ENCODE measurements at places on chromosomes 12 and 14.

- no peak for DNase-seq
These were observed 27.4 kb upstream of the DYRK2 start for GRCh38 chr12:67621112-67621511.

- DNase-seq: no peak
These were observed 2.7 kb downstream of the NCKAP5L start for GRCh38 chr12:49825360-49825970.

DNA sequence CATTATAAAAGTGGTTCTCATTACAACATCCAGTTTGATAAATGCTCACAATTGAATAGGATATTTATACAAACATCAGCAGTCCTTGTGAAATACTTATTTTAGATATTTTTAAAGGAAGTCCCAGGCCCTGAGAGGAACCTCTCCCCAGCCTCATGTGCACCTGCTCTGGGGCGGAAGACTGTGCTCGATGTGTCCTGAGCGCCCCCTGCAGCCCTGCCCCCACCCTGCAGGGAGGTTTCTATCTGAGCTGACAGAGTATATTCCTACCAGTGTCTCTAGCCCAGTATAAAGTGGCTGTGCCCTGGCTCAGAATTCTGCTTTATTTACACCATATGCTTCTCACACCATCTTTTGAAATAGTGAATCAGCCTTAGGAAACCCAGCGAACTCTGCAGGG is 1349.1 kb downstream of the TMEM121 start:
- DNase-seq: no peak

- DNase-seq: no peak
These were observed 62.7 kb downstream of the ATG14 start for GRCh38 chr14:55348766-55349453.

DNA sequence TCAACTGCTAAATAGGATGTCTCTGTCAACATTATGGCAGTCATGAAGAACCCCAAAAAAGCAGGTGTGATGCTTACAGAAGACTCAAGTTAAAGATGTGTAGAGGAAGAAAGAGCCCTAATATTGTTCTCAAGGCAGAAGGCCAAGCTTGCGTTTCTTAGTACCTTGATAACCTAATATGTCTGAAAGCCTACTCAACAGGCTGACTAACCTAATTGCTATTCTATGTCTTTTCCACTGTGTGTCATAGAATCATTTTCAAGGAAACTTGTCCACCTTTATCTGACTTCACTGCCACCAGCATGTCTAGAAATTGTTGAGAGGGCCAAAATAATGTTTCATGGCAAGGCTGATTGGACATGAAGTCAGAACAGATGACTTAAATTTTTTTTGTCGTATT is 373.2 kb downstream of the BTG1 start:
- DNase-seq: no peak

DNA sequence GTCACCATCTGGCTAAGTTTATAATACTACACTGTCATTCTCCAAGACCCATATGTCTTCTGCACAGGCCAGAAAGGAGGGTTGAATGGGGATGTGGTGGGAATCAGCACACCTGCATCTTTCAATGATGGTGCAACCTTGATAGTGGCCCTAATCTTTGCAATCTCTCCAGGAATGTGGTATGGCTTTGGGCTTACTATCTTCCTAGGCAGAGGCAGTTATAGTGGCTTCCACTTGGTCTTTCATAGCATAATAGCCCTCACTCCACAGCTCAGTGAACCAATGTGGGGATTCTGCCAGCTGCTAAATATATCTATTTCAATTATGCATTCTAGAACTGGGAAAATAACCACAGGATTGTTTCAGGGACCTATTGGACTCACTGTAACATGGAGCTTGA is 61.8 kb upstream of the ATP2B1 start:
- no peak for DNase-seq

DNA sequence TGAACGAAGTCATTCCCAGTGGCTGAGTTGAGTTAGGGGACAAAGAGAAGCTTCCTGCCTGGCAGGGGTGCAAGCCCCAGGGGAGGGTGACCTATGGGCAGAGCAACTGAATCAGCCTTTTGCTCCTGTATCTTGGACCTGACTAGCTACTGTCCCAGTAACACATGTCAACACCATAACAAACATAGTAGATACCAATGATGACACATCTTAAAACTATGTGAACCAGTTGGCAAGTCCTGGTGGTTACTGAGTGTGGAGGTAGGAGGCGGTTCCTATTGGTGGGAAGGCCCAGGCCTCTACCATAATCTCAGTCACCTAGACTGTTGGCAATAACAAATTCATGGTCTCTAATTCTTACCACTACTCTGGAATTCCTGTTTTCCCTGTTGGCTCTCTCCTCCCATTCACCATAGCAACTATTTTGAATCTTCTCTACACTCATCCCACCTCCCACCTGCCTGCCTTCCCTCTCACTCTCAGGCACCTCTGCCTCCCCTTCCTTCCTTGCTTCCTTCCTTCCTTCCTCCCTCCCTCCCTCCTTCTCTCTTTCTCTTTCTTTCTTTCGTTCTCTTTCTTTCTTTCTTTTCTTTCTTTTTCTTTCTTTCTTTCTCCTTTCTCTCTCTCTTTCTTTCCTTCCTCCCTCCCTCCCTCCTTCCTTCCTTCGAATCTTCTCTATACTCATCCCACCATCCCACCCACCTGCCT is 8.1 kb upstream of the P2RX7 start:
- DNase-seq: no peak

DNA sequence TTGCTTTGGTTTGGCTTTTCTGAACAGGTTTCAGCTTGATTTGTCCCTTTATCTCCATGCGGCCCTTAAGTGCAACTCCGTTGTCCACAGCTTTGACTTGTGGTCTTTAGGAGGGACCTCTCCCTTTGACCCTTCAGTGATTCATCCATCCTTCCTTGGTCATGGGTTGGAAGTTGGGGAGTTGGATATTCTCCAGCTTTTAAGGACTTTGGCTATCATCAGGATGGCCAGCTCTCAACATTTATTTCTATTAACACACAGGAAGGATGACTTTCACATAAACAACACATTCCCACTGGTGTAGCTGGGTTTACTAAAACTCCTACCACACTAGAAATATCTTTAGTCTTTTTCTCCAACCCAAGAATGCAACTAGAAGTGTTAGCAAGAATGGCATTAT is 50.9 kb upstream of the E2F7 start:
- DNase-seq: no peak

DNA sequence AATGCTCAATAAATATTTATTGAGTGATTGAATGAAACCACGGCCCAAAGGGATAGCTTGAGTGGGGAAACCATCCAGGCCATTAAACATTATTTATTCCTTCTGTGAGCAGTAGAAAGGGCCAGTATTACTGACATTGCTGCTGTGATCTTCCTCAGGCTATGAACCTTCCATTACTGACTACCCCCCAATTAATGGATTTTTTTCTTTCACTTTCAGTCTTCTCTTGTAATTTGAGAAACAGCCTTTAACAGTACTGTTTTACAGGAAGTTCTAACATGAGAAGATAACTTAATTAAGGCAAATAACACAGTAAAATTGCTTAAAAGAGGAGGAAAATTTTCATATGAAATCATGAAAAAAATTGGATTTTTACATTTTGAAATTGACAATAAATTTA is 629.5 kb downstream of the TRHDE start:
- no peak for DNase-seq

DNA sequence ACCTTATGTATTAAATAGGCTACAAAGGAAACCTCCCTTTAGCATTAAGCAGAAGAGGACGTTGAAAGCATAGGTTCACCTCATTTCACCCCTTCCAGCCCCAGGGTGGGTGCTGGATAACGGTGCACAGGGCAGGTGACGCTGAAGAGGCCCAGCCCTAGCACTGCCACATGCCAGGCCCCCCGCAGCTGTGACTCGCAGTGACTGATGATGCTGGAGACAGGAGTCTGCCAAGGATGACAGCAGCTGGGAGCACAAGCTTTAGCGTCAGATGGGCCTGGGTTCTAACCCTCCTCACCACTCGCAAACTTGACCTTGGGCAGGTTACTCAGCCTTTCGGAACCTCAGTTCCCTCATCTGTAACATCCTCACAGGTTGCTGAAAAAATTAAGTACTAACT is 76.7 kb downstream of the TBK1 start:
- DNase-seq: no peak

DNA sequence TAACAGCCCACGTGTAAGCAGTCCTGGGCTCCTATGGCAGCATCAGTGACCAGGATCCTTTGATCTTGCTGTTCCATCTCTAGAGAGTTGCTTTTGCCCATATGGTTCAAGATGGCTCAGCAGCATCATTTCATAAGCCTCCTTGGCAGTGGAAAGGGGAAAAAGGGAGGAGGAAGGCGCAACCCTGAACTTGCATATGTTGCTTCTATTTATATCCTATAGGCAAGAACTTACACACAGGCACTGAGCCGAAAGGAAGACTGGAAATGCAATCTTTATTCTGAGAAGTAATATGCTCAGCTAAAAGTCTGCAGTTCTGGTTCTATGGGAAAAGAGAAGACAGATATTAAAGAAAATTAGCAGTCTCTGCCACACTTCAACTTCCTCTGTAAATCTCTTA is 167.7 kb upstream of the PLXNC1 start:
- DNase-seq: no peak

GRCh38 chr14:40847480-40847879 is 759.2 kb upstream of the LRFN5 start:
- DNase-seq: no peak

- no peak for DNase-seq
These were observed 2.8 kb downstream of the RPS6KL1 start for GRCh38 chr14:74920281-74920680.

DNA sequence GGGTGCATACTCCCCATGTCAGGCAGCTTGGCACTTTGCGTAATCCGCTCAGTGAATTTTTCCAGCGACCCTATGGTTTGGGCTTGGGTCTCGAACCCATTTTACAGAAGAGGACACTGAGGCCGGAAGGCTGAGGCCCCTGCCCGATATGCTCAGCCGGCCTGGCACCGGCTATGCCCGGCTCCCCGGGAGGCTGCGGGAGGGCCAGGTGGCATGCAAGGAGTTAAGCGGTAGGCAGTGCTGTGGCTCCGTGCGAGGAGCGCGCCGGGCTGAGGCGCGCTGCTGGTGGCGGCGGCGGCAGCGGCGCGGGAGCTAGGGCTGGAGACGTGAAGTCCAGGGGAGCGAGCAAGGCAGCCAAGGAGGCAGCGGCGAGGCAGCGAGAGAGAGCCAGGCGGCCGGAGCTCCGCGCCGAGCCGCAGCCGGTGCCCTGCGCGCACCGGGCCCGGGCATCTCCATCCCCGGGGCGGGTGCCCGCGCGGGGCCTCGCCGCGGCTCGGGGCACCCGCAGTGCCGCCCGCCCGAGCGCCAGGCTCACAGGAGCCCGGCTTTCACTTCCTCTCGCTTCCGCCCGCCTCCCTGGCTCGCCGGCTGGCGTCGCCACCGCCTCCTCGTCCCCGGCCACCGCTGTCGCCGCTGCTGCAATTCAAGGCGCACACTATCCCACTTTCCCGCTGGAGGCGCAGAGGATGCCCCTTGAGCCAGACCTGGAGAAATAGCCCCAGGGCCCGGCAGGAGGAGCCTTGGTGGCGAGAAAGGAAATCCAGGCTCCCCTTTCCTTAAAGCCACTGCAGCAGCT is at the start of gene WSCD2:
Gene WSCD2 (plus strand): TSS at position 272 of the 796 bp plus-strand sequence. CDS start 66,545 bp downstream, outside the sequence.
- DNase-seq: peak; percentile 55

DNA sequence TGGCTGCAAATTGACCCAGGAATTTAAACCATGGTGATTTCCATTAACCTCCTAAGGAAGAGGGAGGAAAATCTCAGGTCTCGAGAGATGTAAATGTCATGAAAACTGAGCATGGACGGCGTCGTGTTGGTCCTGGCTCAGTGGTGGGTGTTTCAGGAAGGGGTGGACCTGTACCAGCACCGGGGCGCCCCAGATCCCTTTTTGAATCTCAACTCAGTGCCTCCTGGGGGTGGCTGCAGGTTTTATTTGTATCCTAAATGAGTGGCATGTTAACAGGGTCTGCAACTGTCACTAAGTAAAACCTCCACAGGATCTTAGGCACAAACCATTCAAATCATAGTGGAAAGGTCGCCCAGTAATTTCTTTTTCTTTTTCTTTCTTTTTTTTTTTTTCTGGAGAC is 101.3 kb downstream of the ASCL4 start:
- DNase-seq: no peak

GRCh38 chr14:49886523-49886922 is 6.4 kb upstream of the ARF6 start:
- no peak for DNase-seq
